CD8-positive, alpha-beta T cell (primary cell): ENCODE measurements at places on chromosomes 1 and 21.

DNA sequence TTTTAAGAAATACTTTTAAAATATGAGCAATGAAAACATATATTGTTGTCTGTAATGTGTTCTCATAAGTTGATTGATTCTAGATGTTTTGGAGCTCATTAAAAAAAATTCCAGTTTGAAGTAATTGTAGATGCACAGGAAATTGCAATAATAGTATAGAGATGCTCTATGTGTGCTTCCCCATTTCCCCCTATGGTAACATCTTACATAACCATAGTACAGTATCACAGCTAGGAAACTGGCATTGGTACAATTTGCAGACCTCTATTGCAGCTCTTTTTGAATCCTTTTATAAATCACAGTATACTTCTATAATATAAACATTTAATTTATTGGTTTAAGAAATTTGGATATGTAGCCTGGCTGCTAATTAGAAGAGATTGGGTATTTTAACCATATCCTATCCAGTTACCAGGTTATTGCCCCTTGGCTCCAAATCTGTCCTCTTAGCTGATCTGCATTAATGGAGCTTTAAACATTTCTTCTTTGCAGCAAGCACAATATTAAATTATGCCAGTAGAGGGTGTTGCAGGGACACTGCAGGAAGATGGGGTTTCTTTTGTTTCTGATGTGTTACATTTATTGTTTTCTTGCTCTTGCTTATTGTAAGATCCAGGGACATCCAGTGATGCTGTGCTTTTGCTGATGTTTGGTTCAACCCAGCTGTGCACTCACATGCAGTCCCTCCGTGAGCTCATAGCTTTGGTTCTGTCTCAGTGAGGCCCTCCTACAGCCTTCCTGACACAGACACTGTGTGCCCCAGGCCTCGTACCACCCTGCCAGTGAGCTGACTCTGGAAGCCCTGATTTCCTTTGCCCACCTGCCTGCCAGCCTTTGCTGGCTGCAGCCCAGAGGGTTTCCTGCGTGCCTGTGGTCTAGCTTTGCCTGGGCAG is 103.3 kb downstream of the RABGAP1L start:
- no peak for DNase-seq

DNA sequence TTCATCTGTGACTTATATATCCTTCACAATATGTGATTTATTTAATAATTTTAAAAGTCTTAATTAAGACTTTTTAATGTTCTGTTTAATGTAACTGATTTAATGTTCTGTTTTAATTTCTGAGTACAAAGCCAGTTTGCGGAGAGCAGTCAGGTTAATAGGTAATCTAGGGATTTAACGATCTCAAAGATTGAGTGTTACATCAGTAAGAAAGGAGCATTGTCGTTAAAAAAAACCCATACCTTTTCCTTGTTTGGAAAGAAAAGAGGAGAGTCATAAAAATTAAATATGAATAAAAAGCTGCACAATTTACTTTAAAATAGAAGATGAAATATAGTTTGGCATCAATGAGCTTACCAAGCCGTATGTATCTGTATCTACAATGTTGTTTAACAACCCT is 621.4 kb downstream of the KIF26B start:
- no peak for DNase-seq

DNA sequence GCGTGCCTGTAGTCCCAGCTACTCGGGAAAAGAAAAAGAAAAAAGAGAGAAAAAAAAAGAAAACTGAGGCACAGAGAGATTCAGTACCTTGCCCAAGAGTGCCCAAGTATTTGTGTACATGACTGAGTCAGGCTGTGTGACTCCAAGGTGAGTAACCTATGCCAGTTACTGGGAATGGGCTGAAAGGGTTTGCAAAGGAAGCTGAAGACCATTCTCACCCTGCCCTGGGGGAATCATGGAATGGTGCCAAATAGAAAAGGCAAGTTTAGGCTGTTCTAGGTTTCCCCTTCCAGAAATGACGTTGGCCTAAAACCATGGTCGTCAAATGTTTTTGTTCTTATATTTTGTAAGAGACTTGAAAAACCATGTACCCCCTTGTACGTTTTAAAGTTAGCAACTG is 37.9 kb upstream of the LRIG2 start:
- DNase-seq, result no peak

GRCh38 chr1:23357138-23357908 is 12.3 kb downstream of the ZNF436 start:
- DNase-seq, result no peak

- no peak for DNase-seq
These were observed 9.1 kb downstream of the EDN2 start for GRCh38 chr1:41475346-41475745.

- no peak for DNase-seq
These were observed 14.9 kb upstream of the SSBP3 start for GRCh38 chr1:54421101-54421504.

DNA sequence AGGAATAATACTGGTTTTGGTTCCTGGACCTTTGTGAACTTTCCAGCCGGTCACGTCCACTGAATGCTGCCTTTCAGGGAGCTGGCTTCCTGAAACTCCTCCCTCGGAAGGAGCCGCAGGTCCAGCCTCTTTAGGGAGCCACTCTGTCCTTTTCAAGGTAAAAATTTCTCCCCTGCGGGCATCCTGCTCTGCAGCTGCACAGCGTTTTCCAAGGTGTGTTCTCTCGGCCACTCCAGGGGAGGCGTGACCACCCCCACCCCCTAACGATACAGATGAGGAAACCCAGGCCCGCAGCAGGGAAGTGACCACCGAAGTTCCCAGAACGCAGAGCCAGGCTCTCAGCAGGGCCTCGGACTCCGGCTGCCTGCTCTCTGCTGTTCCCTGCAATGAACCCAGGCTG is 21.5 kb downstream of the PADI2 start:
- no peak for DNase-seq
